ENCODE measurements at places on chromosomes 7 and 10.

GRCh38 chr7:27746978-27747377 lies 7.0 kb downstream of the TAX1BP1 start:
- DNase-seq: no peak

GRCh38 chr7:135251496-135252391 lies 18.1 kb downstream of the STRA8 start:
- no peak for DNase-seq

- no peak for DNase-seq
Observed at GRCh38 chr10:121133901-121134300, 282.7 kb downstream of the WDR11 start.

GRCh38 chr10:77682393-77683087 lies 44.9 kb upstream of the KCNMA1 start:
- DNase-seq: no peak

DNA sequence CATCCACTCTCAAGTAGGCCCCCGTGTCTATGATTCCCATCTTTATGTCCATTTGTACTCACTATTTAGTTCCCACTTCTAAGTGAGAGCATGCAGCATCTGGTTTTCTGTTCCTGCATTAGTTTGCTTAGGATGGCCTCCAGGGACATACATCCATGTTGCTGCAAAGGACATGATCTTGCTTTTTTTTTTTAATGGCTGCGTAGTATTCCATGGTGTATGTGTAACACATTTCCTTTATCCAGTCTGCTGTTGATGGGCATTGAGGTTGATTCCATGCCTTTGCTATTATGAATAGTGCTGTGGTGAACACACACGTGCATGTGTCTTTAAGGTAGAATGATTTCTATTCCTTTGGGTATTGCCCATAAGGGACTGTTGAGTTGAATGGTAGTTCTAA lies 67.8 kb downstream of the SFMBT2 start:
- no peak for DNase-seq

DNA sequence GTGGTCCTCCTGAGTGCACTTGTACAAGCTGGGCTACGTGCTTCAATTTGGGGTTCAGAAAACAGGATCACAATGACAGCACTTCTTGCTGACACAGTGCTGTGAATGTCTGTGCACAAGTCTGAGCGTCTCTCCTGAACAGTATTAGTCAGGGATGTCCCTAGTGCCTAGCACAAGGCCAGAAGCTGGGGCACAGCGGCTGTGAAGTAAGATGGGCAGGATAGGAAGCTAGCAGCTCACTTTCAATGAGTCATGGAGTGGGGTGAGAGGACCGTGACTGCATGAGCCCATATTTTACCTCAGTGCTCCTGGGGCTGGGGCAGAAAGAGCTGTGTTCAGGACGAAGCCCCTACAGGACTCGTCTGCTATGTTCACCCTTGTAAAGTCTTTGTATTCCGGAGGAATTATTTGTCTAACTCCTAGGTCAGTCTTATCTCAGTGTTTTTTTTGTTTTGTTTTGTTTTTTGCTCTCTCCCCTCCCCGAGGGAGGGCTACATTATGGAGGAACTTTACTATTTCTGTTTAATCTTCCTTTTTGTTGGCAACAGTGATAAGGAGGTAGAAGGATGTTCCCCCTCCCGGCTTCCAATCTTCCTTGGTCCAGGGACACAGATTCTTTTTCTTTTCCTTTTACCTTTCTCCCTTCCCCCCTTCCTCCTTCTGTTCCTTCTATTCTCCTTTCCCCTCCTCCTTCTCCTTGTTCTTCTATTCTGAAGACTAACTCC lies 2.8 kb upstream of the LRMDA start:
- no peak for DNase-seq

DNA sequence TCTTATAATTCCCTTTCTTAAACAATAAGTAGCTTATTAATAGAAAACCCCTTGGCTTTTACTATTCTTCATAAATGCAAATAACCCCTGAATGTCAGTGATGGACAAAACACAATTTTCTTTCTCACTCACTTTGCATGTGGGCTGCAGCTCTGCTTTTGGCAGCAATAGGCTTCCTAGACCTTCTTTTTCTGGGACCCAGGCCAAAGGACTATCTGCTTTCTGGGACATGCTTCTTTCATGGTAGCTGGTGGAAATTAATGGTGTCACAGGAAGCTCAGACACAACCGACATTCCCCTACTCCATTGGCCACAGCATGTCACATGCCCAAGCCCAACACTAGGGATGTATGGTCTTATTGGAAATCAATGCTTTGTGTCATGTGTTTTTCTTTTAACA lies 134.3 kb upstream of the MDFIC start:
- DNase-seq: no peak
